ENCODE measurements at places on chromosomes 7 and 10. TPM values are rescaled to one million over a fixed set of nuclear protein-coding genes. Genes with fewer than 3 reads are reported as not detected.

DNA sequence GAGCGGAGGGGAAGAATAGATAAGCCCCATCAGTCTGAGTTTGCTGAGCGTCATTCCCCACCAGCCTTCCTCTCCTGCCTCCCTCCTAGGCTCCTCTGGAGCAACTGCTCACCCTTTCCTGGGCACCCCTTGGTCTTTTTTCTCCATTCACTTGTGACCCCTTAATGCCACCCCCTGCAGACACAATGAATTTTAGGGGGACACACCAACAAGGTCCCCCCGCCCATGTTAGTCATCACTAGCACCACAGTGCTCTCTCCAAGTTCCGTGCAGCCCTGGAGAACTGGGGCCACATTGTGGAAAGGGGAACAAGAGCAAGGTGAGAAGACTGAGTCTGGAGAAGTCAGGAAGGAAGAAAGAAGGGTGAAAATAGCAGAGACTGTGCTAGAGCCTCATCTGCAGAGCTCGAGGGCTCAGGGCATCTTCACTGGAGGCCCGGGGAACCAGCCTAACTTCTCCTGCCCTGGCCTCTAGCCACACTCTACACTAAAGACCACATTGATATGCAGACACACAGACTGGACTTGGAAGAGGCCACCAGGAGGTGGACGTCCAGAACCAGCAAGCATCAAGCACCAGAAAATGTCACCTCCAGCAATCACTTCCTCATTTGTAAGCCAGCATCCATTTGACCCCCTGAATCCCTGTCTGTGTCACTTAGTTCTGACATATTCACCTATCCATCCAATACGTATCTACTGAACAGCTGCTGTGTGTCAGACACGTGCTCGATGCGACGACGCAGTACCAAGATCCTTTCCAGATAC is 17.5 kb downstream of the RGR start:
- DNase-seq: no peak

DNA sequence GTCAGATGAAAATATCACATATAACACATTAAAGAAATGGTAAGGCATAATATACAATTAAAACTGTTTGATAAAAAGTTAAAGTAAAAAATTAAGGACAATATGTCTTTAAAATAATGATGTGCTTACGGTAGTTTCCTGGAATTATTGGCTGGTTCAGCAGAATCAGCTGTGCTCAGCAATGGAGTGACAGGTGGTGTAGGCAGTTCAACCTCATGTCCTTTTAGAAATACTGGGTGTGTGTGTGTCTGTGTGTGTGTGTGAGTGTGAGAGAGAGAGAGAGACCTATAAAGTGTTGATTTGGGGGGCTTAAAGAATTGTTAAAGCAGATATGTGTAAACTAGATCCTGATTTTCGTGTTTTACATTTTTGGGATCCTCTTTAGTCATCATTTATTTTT is 141.2 kb downstream of the ADAM22 start:
- no peak for DNase-seq

GRCh38 chr7:123741940-123742339 is 6.9 kb downstream of the WASL start:
- no peak for DNase-seq

GRCh38 chr7:20624666-20625385 is 9.4 kb downstream of the ABCB5 start:
- DNase-seq: no peak

DNA sequence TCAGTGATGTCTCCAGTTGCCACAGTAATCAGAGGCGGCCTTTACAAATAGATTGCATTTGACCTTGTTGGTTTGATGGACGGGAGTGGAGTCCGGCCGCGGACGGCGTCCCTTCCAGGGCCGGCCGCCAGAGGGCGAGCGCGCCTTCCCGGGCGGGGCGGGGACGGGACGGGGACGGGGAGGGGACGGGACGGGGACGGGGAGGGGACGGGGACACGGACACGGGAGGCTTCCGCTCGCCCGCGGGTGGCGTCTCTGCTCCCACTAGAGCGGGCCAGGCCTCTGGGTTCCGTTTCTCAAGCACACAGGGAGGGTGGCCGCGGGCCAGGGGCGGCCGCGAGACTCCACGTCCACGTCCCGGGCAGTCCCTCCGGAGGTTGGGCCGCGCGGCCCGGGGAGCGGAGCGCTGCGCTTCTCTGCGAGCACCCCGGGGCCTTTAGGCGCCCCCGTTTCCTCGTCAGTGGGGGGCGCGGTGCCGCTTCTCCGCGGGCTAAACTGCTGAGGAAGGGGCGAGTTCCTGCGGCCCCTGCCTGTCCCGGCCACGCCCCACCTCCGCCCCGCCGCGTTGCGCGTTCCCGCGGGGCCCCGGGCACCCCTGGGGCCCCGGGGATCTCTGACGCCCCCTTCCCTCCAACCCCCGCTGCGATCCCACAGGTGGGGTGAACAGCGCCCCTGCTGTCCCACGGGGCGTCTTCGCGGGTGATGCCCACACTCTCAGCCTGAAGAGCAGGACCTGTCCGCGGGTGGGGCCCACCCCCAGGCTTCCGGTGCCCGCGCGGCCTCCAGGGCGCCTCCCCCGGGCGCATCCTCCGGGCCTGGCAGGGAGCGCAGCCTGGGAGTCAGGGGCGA is 84.2 kb upstream of the MKI67 start:
- DNase-seq: peak; percentile 94

DNA sequence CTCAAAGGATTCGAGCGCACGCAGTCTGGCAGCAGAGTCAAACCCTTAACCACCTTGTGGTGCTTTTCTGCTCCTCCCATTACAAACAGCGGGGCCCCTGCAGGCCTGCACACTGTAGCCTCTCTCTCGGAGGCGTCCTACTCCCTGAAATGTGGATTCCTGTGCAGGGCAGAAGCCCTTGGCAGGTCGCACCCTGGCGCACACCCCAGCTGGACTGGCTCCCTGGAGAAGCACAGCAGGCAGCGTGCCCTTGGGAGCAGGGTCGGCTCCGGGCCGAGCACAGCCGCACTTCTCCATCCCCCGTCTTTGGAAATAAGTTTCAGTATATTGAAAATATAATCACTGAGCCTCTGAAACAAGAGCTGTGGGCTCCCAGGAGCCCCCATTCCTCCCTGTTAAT is 144.1 kb downstream of the C10orf105 start:
- no peak for DNase-seq

- no peak for DNase-seq
Measured at GRCh38 chr7:111697771-111698170, 135.5 kb upstream of the IMMP2L start.

DNA sequence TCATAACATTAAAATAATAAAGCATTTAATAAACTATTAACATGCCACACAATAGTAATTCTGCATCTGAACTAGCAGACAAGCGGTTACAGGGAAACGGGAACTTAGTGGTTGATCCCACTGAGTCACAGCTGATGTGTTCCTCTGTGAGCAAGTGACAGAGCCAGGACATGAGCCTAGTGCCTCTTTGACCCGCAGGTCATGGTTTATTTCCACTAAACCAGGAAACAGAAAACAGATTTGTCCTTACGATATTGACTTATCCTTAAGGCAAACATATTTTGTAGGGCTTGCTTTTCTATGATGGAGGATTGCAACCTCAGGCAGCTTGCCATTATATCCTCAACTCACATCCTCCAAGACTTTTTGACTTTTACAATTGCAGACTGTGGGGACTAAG is 987.3 kb downstream of the CCSER2 start:
- DNase-seq: no peak

- DNase-seq: no peak
Measured at GRCh38 chr7:71707041-71707440, 575.1 kb downstream of the GALNT17 start.

DNA sequence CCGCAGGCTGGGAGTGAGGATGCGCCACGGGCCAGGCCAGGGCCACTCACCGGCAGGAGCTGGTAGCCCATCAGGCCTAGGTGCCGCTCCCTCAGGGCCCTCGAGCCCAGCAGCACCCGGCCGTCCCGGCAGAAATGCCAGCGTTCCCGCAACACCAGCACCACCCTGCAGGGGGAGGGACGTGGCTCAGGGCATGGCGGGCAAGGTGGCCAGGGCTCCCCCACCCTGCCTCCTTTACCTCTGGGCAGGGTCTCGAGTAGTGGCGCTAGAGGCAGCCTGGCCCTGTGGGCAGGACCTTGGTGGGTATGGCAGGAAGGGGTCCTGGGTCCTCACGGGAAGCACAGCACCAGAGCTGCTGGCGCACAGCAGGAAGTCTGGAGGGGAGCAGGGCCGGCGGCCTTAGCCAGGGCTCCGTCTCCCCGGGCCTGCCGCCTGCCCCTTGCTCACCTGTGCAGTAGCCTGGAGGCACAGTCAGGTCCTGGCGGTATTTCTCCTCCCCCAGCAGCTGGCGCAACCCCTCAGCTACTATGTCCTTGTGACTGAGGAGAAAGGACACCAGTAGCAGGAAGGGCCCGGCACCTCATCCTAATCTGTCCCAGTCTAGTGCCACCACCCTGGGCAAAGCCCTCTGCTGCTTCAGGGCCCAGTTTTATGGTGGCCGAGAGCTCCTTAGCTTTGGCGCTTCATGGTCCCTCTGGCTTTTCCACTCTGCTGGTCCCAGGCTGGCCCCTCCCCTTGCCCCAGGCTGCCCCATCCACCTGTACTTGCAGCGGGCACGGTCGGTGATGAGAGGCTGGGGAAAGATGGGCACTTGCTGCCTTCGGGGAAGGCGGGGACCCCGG is 3.5 kb downstream of the FASTK start:
- peak; percentile 96 for DNase-seq

Gene IMPDH1
- total RNA-seq: 27.2 TPM

Gene FAM131B
- total RNA-seq: 11.9 TPM

Gene UBTD1
- 30.2 TPM for total RNA-seq

Measured in H7 (cell line).